ENCODE measurements at places on chromosomes 12 and 14.

DNA sequence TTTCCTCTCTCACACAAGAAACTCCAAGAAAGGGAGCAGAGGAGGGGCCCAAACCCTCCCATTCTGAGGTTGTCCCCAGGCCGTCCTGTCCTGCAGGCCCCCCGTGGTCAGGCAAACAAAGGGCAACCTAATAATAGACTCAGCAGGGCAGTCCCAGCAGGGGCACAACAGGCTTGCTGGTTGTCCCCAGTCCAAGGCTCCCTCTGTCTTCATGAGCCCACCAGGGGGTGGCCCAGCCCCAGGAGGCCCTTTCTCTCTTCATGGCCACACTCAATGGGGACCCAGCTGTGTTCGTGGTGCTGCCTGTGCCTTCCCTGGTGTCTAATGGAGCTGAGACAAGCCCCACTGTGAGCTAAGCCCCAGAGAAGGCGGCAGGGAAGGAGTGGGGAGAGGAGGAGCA lies 359.9 kb downstream of the ADGRD1 start:
- no peak for DNase-seq

DNA sequence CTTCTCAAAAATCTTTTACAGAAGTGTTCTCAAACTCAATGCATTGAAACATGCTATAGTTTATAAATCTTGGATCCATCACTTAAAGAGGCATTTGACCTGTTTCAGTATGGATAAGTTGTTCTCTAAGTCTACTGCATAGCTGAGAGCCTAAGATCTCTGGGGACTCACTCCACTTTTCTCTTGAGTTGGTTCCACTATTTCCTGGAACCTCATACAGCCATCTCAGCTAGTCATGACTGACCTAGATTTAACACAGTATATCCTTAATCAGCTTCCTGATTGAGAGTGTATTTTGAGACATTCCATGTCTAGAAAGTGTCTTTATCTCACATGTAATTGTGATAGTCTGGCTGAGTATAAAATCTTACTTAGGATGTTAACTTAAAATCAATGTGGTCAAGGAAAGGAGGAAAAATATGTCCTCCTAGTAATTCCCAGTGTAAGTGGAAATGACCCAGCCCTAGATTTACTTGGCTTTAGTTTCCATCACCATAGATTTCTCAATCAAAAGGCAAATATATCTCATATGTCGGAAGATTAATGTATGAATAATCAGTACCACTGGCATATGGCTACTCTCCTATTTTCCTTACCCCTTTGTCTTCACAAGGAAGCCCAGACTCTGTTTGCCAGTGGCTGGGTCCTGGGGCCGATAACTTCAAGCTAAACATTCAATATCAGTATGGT lies 61.9 kb downstream of the KICS2 start:
- no peak for DNase-seq

GRCh38 chr12:11513288-11513687 lies 117.9 kb upstream of the PRB2 start:
- DNase-seq, result no peak

GRCh38 chr14:60760209-60760608 lies 25.6 kb downstream of the MNAT1 start:
- DNase-seq, result no peak

- DNase-seq, result no peak
These were observed 334.4 kb downstream of the ADGRD1 start for GRCh38 chr12:131287938-131288764.

GRCh38 chr12:795305-795704 lies 42.9 kb downstream of the WNK1 start:
- DNase-seq, result peak; percentile 44

DNA sequence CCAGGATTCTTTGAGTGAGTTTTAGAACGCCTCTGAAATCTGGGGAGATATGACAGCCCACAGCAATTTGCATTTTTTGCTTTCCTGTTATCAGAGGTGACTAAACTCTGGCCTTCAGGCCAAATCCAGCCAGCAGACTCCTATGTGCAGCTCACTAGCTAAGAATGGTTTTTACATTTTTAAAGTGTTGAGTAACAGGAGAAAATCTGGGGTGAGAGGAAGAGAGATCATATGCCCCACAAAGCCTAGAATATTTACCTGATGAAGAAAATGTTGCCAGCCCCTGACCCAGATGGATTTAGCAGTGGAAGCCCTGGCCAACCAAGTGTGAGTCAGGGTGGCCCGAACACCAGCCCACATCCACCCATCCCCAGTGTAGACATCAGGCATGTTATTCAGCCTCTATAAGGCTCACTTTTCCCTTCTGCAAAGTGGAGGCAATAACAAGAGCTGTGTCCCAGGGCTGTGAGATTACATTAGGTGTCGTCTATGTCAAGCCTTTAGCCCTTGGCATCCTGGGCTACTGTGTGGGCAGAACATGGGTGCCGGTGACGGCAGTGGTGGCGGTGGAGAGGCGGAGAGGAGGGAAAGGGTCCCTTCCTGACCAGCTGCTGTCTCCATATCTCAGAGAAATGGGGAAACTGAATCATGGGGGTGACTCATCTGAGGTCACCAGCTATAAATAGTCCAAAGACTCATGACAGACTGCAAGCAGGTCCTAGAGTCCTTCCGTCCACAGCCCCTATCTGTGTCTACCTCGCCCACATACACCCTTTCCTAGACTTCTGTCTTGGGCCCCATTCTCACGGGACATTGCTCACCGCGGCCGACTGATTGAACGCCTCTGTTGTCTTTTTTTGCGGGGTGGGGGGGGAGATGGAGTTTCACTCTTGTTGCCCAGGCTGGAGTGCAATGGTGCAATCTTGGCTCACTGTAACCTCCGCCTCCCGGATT lies 32.6 kb upstream of the CD9 start:
- peak; percentile 23 for DNase-seq

DNA sequence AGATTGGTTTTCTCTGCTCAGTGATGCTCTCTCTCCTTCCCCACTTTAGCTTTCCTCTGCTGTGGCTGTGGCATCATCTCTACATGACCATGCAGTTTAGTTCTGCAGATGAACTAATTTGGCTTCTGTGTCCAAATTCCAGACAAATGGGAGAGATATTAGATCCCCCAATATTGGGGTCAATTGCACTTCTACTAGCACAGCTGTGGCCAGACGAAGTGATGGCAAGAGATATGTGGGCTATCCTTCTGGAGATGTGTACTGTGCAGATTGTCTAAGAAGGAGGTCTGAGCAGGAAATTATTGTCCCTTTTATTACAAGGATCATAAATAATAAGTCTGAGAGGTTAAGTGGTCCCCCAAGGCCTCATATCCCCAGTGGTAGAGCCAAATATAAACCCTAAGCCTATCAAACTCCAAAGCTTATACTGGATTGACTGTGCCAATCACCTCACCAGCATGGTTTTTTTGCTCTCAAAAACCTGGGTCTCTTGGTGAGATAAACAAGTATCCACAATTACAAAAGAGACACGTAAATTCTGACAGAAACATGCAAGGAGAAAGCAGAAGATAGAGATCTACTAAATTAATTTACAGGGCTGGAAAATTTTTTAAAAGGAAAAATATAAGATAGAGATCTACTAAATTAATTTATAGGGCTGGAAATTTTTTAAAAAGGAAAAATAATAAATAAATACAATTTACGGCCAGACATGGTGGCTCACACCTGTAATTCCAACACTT lies 29.1 kb upstream of the GCH1 start:
- DNase-seq, result no peak
